ENCODE measurements at places on chromosomes 11 and 22.

DNA sequence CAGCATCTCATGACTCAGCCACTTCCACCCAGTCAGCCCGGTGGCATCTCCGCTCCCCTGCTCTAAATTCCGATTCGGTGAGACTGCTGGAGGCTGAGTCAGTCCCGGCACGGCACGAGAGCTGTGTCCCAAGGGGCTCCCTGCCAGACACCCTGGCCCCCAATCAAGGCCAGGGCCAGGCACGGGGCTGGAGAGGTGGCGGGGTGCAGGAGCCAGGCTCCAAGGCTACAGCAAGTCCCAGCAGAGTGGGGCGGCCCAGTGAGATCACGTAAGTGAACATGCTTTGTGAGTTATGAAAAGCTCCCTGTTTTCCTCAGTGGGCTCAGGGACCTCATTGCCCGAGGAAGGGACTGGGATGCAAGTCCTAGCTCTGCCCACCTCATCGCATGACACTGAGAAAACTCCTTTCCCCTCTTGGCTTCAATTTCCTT, 3.0 kb downstream of the C11orf68 start:
- no peak for DNase-seq

- DNase-seq = no peak
These were observed 1.1 kb downstream of the GPR137 start for GRCh38 chr11:64286801-64287159.

DNA sequence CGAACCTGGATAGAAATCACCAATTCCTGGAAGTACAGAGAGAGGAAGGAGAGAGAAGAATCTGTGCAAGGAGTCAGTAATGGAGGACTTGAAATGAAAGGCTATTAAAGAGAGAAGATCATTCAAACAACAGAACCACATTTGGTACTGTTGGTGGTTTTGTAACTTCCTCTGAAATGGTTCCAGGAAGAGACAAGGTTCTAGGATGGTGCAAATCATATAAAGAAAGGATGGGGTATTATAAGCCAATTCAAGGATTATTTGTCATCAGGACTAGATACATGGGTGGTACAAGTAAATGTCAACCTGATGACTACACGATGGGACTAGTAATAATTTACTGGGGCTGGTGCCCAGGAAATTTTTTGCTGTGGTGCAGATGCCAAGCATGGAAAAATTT, 28.9 kb upstream of the TMA7B start:
- no peak for DNase-seq

- DNase-seq = no peak
These were observed 1.0 kb downstream of the ST14 start for GRCh38 chr11:130160498-130161155.

GRCh38 chr11:119251114-119251513, 45.0 kb downstream of the CBL start:
- no peak for DNase-seq

- no peak for DNase-seq
These were observed 52.1 kb downstream of the ALG9 start for GRCh38 chr11:111819161-111819828.

DNA sequence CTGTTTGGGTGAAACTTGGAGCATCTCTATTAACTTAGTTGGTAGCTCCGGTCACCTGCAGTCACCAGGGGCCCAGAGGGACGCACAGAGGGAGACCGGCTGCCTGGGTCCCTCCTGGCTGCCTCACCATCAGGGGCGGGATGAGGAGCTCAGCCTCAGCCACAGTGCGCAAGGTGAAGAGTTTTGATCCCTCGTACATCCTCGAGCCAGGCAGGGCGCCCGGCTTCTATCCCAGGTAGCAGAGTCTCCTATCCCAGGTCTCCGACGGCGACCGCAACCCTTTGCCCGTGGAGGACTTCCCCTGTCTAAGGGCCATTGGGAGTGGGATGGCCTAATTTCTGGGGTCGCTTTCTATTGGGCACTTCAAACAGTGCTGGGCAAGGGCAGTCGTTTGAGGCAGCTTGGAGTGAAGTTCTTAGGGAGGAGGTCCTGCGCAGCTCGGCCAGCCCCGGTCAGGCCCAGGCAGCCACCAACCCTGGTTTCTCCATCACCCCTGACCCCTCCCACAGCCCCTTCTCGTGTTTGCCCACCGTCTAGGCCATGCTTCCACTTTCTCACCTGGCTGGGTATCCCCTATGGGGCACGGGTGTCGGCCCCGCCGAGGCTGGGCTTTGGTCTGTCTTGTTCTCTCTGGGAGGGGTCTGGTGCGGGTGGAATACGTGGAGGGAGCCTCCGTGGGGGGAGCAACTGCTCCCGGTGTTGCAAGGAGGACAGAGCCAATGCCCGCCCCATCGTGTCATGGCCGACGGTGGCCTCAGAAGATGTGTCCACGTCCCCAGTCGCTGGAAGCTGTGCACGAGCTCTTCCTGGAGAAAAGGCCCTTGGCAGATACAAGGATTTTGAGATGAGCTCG, 3.6 kb upstream of the MRGPRG start:
- DNase-seq = peak; percentile 1

DNA sequence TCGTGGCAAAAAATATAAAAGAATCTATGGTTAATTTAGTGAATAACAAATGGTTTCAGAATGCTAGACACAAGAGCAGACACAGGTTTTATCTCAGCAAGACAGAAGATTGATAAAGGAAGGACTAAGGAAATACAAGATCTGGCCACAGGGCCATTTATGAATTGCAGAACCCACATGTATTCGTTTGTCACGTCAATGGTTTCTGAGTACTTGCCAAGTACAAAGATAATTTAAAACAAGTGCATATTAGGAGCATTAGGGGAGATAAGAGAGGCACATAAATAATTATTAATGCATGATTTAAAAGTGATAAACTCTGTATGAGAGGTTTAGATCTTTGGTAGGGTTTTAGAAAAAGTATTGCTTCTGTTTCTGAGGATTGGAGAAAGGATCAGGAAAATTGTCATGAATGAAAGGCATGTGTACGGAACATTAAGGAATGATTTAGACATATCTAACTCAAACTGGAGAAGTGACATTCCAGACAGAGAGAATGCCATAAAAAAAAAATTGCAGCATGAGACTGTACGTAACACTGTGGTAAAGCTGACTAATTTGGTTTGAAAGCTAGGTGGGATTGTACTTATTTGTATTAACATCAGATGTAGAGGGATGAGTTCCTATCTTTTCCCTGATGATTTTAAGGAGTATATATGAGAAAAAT, 727.1 kb downstream of the NELL1 start:
- no peak for DNase-seq

DNA sequence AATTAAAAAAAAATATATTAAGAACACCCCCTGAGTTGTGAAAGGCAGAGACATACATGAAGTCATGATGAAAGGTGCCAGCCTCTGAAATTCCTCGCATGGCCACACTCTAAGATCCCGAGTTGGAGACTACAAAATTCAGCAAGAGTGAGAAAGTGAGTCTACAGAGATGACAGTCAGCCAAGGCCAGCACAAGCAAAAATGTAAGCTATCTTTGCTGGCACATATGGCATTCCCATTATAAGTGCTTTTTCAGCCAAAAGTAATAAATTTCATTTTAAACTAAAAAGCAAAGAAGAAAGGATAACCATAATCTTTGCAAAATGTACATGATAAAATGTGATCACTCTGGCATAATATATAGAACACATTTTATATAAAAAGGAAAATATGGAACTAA, 40.6 kb downstream of the FANCF start:
- no peak for DNase-seq

DNA sequence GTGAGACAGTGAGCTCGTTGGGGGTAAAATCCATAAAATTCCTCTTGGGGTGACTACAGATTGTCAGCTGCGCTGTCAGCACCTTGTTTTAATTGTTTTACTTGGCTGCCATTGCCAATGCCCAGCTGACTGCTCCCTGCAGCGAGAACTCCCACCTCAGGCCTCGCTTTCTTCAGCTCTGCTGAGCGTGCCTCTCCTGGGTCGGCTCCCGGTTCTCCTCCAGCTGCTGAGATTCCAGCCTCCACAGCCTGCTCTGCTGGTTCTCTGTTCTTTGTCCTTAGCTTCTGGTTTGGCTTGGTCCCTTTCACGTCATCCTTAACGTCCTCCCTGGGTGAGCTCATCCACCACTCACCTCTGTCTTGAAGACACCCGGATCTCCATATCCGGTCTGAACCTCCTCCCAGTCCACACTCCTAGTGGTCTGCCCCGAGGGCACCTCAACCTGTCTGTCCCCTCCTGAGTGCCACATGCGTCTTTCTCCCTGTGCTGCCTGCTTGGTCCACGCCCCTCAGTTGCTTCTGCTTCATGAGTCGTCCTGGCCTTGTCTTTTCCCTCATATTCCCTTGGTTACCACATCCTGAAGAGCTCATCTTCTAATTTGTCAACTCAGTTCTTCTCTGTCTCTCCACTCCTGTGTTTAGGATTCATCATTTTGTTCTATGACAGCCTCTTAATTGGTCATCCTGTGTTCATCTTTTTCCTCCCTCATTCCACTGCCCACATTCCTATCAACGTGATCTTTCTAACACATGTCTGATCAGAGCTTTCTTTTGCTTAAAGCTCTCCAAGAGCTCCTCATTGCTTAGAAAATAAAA, 35.6 kb downstream of the BMAL1 start:
- DNase-seq = no peak

GRCh38 chr11:33689085-33689484, 11.5 kb downstream of the C11orf91 start:
- no peak for DNase-seq

DNA sequence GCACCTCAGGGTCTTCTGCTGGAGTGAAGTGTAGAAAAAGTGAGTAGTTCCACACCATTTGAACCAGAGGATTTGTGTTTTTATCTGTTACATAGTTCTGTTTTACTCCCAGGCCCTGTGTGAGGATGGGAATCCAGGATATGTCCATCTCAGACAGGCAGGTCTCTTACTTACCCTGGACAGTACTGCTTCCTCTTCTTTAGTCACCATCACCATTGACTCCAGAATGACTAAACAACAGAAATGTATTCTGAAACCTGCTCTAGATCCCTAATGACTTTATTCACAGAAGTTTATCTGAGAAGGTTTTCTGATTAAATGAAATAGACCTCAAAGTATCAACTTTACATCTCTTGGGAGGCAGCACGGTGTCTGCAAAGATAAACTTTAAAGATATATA, 33.6 kb downstream of the CYP2R1 start:
- no peak for DNase-seq

GRCh38 chr11:62435846-62436660, 17.2 kb downstream of the SCGB1A1 start:
- DNase-seq = no peak

DNA sequence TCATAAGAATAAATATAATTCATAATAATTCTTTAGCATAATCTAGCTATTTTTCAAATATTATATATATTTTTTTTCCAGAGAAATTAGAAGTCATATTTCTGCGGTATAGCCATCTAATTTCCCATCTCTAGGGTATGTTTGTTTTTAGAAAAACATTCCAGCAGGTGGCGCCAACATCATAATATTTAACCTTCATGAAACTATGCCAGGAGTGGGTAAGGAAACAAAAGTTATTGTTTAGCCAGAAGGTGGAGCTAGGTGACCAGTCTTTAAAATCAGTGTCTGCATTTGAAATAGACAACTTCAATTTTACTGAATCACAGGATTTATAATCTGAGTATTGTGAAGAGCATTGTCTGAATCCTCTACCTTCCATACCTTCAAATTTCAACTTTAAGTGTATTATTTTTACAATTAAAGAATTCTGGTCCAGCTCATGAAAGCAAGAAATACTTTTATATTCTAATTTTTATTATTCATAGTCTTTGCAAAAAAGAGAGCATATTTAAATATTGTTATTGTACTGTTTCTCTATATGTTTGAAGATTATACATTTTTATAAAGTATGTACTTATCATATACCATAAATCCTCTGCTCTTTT, 15.7 kb upstream of the CCDC179 start:
- DNase-seq = peak; percentile 66

DNA sequence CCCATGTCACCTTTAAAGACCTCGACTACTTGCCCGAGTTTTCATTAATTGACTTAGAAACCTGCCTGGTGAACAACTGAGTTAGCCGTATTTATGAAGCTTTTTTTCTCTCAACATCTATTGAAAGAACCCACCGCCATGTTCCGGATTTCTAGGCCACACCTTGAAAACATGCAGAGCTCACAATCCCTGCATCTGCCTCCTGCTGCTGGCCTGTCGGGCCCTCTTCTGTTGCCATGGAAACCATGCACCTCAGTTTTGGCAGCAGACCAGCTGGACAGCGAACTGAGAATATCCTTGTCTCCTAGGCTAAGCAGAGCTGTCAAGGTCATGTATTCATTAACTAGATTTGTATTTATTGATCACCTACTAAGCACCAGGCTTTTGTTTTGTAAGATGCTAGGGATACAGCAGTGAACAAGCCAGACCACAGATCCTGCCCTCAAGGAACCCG, 4.3 kb upstream of the PATZ1 start:
- DNase-seq = no peak

DNA sequence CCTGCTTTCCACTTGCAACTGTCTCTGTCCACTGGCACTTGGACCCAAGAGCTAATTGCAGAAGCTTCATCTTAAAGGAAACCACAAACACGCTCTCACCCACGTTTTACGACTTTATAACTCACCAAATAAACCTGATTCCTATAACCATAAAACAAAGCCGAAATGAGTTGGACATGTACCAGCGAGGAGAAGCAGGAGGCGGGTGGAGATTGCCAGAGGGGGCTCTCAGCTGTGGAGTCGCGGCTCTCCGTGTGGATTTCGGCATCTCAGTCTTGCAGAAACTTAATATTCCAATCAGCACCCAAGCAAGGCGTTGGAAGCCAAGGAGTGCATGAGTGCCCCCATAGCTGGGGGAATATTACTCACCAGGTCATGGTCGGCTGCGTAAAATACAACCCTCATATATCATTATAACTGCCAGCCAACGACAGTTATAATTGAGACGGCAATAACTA, 483.6 kb downstream of the MN1 start:
- no peak for DNase-seq

- no peak for DNase-seq
These were observed 480.5 kb upstream of the RAG2 start for GRCh38 chr11:37078521-37078920.

DNA sequence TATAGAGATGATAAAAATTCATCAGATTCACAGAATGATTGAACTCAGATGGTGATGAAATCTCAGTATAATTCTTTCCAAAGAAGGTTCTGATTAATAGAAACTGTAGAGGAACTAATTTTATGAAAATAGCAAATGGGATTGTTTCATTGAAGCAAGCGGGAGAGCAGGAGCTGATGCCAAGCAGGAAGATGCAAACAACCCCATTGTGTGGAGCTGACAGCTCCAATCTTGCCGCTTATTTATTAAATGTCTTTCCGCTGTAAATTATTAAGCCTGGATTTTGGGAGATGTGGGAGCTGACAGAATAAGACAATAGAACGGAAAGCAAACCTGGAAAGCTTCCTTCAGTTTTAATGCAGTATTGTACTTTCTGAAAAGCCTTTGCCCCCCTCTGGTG, 6.0 kb upstream of the TMEM218 start:
- no peak for DNase-seq

GRCh38 chr22:49372530-49373288, 455.0 kb downstream of the BRD1 start:
- no peak for DNase-seq

DNA sequence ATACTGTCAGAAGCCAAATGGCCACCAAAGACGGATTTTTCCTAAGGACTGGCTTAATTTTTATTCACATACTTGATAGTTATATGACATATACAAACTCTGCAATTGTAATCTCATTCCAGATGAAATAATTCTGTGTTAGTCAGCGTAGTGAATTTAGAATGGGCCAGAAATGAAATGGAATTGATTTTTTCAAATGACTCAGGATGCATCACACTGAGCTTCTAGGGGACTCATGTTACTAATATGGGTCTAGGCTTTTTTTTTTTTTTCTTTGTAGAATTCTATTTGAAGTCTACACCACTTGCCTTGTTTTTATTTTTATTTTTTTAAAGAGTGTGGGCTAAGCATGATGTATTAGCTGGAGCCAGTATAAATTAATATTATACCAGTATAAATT, 62.7 kb downstream of the SPECC1L start:
- DNase-seq = no peak

GRCh38 chr11:64385945-64386704, 27.2 kb downstream of the RPS6KA4 start:
- no peak for DNase-seq
